ENCODE measurements at places on chromosomes 6 and 20. TPM values are rescaled to one million over a fixed set of nuclear protein-coding genes. Genes with fewer than 3 reads are reported as not detected.

GRCh38 chr6:128600397-128600951 is 80.1 kb upstream of the PTPRK start:
- no peak for DNase-seq

GRCh38 chr6:27839626-27840475 is 72.3 kb downstream of the OR2B2 start:
- peak; percentile 53 for DNase-seq

- no peak for DNase-seq
Observed at GRCh38 chr6:15296735-15297134, 50.9 kb downstream of the JARID2 start.

GRCh38 chr6:73942592-73943186 is 246.7 kb downstream of the CD109 start:
- DNase-seq = no peak

DNA sequence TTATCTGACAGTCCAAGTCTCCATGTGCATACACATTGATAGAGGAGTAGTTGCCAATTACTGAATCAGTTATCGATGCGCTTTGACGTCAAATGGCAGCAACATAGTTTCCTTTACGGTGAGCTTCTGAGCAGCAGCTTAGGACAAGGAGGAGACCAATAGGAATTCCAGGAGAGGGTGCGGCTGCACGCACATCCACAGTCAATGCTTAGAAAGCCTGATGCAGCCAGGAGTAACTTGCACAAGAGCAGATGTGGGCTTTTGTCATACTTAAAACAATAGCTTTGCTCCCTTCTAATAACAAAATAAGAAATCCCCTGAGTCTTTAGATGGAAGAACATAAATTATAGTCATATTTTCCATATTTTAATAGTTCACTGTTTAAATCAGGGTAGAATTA is 442.1 kb downstream of the BCKDHB start:
- no peak for DNase-seq

- DNase-seq = no peak
Observed at GRCh38 chr20:53711333-53712211, 117.9 kb upstream of the ZNF217 start.

GRCh38 chr6:99838607-99839006 is 155.4 kb downstream of the MCHR2 start:
- no peak for DNase-seq

- no peak for DNase-seq
Observed at GRCh38 chr6:53309901-53310300, 38.8 kb downstream of the ELOVL5 start.

DNA sequence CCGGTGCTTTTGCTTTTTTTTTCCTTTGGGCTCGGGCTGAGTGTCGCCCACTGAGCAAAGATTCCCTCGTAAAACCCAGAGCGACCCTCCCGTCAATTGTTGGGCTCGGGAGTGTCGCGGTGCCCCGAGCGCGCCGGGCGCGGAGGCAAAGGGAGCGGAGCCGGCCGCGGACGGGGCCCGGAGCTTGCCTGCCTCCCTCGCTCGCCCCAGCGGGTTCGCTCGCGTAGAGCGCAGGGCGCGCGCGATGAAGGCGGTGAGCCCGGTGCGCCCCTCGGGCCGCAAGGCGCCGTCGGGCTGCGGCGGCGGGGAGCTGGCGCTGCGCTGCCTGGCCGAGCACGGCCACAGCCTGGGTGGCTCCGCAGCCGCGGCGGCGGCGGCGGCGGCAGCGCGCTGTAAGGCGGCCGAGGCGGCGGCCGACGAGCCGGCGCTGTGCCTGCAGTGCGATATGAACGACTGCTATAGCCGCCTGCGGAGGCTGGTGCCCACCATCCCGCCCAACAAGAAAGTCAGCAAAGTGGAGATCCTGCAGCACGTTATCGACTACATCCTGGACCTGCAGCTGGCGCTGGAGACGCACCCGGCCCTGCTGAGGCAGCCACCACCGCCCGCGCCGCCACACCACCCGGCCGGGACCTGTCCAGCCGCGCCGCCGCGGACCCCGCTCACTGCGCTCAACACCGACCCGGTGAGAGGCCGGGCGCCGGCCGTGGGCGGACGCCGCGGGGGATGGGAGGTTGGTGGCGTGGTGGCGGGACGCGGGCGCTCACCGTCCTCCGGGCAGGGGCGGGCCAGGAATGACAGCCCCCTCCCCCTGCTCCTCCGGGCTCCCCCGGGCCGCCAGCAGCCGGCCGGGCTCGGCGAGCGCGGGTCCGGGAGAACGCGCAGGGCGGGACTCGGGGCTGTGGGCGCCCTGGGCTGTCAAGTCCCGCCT is 606 bp downstream of the ID4 start:
- peak; percentile 28 for DNase-seq

DNA sequence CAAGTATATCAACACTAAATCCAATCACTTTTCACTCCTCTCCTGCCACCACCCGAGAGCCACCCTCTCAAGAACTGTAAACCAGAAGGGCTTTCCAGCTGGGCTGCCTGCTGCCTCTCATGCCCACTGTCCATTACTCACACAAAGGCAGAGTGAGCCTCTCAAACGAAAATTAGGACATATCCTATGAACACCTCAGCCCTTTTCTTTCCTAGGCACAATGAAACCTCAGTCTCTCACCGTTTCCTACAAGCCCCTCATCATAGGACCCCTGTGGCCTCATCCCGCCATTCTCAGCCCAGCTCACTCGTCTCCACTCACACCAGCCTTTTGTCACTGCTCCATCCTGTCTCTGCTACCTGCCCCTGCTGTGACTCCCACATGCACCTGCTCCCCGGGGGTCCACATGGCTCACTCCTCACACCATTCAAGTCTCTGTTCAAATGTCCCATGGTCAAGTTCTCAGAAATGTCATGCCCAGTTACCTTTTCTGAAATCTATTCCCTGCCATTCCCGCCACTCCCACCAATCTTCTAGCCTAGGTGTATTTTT is 7.4 kb downstream of the HLA-F start:
- no peak for DNase-seq

GRCh38 chr6:37122861-37123260 is 47.1 kb upstream of the PIM1 start:
- no peak for DNase-seq

- no peak for DNase-seq
Observed at GRCh38 chr6:1426416-1426815, 37.0 kb downstream of the FOXF2 start.

GRCh38 chr6:17219098-17219497 is 62.1 kb upstream of the RBM24 start:
- DNase-seq = no peak

GRCh38 chr6:11833626-11834592 is 55.3 kb upstream of the ADTRP start:
- DNase-seq = no peak

DNA sequence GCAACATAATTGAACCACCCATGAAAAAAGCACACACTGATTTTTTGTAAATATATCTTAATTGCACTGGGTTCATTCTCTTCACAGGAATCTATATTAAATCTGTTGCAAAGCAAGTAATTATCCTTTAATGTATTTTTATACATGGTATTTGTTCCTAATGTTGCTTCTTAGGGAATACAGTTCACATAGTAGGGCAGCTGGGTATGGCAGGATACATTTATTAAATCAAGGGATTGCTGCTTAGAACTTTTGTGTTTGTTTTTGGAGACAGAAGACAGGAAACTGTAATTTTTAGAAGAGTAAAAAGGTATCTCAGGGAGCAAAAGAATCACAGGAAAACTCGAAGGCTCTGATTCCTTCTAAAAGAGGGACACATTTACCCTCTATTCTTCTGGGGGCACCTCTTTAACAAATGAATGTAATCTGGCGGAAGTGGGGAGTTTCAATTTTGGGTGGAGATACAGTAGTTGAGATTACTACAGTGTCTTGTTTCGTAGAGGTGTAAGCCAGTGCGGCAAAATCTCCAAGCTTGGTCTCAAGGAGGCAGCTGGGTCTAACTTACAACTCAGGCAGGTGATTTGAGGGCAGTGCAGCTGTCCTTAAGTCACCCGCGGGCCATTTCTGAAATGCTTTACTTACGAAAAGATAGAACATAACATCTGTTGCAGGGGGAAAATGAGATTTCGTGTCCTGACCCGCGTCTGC is 812 bp upstream of the SMIM13 start:
- no peak for DNase-seq

GRCh38 chr6:117911150-117911549 is 4.1 kb downstream of the SLC35F1 start:
- DNase-seq = no peak

- no peak for DNase-seq
Observed at GRCh38 chr6:124490122-124490521, 472.1 kb upstream of the RNF217 start.

GRCh38 chr20:9112541-9113515 is 43.9 kb downstream of the PLCB4 start:
- DNase-seq = no peak

- peak; percentile 56 for DNase-seq
Observed at GRCh38 chr6:36851149-36851614, 11.9 kb upstream of the CPNE5 start.

DNA sequence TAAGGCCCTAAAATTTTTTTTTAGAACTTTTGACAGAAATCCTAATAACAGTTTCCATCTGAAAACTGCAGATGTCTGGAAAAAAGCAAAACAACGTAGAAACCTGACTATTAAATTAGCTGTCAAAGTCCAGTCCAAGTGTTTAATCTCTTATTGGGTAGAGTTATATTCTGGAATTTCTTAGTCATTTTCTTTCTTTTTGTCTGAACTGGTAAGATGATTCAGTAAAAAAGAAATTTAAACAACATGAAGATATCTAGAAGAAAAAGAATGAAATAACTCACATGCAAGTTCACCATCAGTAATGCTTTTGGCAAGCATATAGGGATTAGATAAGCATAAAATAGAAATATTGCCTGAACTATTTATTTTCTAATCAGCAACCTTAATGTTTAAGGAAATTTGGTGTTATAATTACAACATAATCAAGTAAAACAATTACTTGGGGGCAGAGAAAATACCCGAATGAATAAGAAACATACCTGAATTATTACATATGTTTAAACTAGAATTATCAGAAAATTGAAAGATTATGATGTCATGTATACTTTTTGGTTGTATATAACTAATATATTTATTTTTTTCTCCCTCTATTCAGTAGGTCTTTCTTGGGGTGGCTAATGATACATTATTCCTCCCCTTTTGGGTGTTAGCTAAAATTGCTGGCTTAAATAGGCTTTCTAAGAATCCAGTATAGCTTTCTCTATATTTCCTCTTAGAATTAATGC is 51.1 kb downstream of the FAM83B start:
- DNase-seq = no peak

- DNase-seq = peak; percentile 59
Observed at GRCh38 chr6:168524571-168525001, 83.6 kb downstream of the SMOC2 start.

The TTK gene
- total RNA-seq = 20.0 TPM

The FAM83B gene
- total RNA-seq = 3.6 TPM

The CD24 gene
- 7.4 TPM for total RNA-seq

The ADA gene
- 0.59 TPM for total RNA-seq

The CGA gene
- total RNA-seq = not detected

The C20orf144 gene
- total RNA-seq = not detected

The ADGB gene
- total RNA-seq = 1.9 TPM

The GRIK2 gene
- total RNA-seq = not detected

The COL12A1 gene
- 423 TPM for total RNA-seq
